Thyroid gland (tissue), 4 donors: ENCODE measurements at places on chromosomes 13 and 19. TPM values are rescaled to one million over a fixed set of nuclear protein-coding genes. Genes with fewer than 3 reads are reported as not detected.

The NBEA gene
- total RNA-seq, result 34.1 TPM

DNA sequence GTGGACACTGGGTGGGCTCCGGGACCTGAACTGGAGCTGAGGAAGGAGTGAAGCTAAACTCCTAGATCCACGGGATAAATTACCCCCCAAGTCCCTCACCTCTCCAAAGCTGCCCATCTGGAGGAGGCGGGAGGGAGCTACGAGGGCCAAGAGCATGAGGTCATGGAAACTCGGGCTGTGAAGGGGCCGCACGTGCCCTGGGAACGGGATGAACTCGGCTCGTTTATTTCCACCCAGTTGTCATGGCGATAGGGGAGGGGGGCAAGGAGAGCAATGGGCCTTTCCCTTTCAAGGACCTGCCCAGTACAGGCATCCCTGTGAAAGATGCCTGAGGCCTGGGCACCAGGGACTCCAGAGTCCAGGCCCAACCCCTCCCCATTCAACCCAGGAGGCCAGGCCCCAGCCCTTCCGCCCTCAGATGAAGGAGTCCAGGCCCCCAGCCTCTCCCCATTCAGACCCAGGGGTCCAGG is 3.8 kb downstream of the PPP1R12C start:
- peaks cover 9% of the 10 kb centered on the region for H3K36me3 ChIP-seq
- H3K27ac ChIP-seq, result peak overlapping the region; percentile 94
- no peak overlapping the region for H3K4me3 ChIP-seq
- H3K27me3 ChIP-seq, result no peaks in the 10 kb centered on the region
- peaks cover 36% of the 10 kb centered on the region for H3K4me1 ChIP-seq

The KLK2 gene
- total RNA-seq, result 2.8 TPM

DNA sequence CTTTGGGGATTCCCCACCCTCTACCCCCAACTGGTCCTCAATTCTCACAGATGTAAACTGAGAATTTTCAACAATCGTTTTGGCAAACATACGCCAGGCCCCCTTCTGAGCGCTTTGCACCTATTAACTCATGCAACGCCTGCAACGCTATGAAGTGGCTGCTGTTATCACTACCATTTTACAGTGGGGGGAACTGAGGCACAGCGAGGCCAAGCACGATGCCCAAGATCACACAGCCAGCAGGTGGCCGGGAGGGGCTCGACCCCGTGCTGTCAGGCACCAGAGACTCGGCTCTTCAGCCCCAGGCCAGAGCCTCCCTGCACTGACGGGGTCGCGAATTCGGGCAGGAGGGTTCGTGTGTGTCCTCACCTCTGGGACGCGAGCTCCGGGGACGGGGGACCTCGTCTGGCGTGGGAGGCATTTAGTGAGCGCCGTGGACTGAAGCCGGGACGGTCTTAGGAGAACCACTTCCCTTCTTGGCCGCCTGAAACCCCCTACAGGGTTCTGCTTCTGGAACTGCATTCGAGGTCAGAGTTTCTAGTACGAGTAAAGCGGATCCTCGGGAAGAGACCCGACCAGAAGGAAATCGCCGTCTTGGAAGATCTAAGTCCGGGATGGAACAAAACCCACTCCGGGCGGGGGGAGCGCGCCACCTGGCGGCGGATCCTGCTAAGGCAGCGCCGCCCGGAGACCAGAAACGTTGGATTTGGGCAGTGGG is 21.0 kb downstream of the ZNF114 start:
- no peak overlapping the region for H3K4me3 ChIP-seq
- H3K27me3 ChIP-seq, result no peaks in the 10 kb centered on the region
- peaks cover 8% of the 10 kb centered on the region for H3K36me3 ChIP-seq
- peak; percentile 90 for DNase-seq
- H3K27ac ChIP-seq, result peak overlapping the region; percentile 65

DNA sequence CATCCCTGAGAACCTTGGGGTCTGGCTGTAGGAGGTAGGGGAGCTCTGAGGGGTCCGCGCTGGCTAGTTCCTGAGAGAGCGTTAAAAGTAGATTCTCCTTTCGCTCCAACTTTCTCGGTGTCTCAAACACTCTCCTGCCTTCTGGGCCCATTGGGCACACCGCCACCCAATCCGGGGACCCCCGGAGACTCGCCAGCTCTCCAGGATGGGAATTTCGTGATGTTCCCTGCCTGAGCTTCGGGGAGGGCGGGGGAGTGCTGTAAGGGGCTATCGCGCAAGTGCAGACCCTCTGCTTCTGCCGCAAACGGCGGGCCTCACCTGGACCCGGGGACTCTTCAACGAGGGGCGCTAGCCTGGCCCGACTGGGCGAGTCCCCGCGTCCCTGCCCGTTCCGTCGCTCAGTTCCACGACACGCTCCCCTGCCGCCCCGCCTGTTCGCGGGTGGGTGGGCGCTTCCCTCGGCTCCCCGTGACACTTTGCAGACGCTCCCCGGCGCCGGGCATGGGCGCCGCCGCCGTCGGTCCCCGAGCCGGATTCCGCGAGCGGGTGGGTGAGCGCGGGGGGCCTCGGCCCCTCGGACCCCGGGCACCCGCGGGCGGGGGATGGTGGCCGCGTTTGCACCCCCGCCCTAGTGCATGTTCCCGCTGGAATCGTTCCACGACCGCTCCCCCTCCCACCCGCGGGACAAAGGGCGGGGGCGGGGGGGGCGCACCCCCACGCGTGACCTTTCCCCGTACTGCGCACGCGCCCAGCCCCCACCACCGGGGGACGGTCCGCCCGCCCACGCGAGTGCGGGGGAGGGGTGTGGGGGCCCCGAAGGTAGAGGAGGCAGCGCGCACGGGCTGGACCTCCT is at the start of gene CCDC106:
CCDC106 (plus strand) TSS at position 481 of the 853 bp plus-strand sequence. CDS start 835 bp downstream, outside the sequence.
- H3K27ac ChIP-seq, result peak within 1 kb of the TSS; percentile 83
- peaks cover 5% of the 10 kb centered on the region for H3K36me3 ChIP-seq
- DNase-seq, result peak; percentile 73
- H3K4me1 ChIP-seq, result peaks cover 25% of the 10 kb centered on the region
- peak within 1 kb of the TSS; percentile 93 for H3K4me3 ChIP-seq

DNA sequence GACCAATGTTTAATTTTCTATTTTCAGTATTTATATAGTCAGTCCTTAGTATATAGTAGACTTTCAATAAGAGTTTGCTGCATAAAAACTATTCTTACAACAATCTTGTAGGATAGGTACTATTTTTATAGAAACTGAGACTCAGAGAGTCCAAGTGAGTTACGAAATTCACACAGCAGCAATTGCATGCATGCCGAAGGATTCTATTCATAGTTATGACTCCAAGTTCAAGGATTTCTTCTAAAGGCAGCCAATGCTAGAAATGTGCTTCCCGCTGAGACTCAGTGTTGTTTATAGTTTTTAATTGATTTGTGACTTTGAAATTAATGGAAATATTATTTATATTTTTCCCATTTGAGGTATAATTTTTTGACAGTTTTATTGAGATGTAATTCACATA is 62.7 kb upstream of the CSNK1A1L start:
- H3K27me3 ChIP-seq, result no peaks in the 10 kb centered on the region
- H3K4me1 ChIP-seq, result no peaks in the 10 kb centered on the region
- H3K36me3 ChIP-seq, result no peaks in the 10 kb centered on the region
- H3K4me3 ChIP-seq, result no peak overlapping the region
- H3K27ac ChIP-seq, result no peak overlapping the region
- no peak for DNase-seq

The ZNF850 gene
- total RNA-seq, result 2.4 TPM

DNA sequence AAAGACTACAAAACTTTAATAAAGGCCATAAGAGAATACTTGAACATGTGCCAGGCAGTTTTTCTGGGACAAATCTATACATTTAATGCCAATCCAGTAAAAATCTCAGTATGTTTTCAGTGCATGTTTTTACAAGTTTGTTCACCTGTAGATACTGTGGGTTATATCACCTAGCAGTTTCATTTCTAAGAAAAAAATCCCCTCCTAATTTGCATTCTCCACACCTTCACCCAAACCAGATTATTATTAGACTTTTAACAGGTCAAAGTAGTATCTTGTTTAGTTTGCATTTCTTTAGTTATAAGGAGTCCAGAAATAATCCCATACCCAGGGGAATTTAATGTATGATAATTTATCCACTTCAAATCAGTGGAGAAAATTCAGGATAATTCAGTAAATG is 17.0 kb upstream of the LPAR6 start:
- H3K4me3 ChIP-seq, result no peak overlapping the region
- H3K36me3 ChIP-seq, result no peaks in the 10 kb centered on the region
- H3K27me3 ChIP-seq, result no peaks in the 10 kb centered on the region
- DNase-seq, result no peak
- peaks cover 22% of the 10 kb centered on the region for H3K4me1 ChIP-seq

- H3K27me3 ChIP-seq, result no peaks in the 10 kb centered on the region
- peaks cover 3% of the 10 kb centered on the region for H3K36me3 ChIP-seq
- H3K4me1 ChIP-seq, result no peaks in the 10 kb centered on the region
- H3K27ac ChIP-seq, result no peak overlapping the region
- H3K4me3 ChIP-seq, result no peak overlapping the region
These were observed 5.9 kb downstream of the KLC3 start for GRCh38 chr19:45346449-45346848.

DNA sequence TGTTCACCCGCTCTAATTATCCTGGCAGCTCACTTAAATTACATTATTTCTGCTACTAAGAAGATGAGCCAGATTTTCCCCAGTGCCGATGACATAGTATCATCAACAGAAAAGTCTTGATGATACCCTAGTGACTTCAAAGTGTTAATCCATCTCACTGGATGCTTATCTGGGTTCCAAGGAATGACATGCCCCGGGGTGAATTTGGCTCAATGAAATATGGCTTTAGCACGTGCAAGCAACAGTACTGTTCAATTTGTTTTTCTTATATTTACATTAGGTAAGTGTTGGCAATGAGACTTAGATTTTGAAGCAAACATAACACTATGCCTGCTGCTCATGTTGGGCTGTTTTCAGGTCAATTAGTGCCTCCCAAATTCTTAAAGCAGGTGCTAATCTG is 548.2 kb upstream of the SLITRK1 start:
- no peaks in the 10 kb centered on the region for H3K36me3 ChIP-seq
- no peak overlapping the region for H3K27ac ChIP-seq
- no peak overlapping the region for H3K4me3 ChIP-seq
- no peaks in the 10 kb centered on the region for H3K4me1 ChIP-seq
- no peaks in the 10 kb centered on the region for H3K27me3 ChIP-seq

The ZNF177 gene
- total RNA-seq, result 4.6 TPM

DNA sequence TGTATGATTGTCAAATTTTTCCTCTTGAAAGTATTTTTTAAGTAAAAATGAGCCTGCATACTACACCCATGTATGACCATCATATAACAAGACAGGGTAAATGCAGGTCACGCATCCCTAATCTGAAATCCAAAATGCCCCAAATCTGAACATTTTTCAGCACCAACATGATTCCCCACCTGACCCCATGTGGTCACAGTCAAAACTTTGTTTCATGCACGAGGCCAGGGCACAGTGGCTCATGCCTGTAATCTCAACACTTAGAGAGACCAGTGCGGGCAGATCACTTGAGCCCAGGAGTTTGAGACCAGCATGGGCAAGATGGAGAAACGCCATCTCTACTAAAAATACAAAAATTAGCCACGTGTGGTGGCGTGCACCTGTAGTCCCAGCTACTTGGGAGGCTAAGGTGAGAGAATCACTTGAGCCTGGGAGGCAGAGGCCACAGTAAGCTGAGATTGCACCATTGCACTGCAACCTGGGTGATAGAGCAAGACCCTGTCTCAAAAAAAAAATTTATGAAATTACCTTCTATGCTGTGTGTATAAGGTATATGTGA is 63.7 kb upstream of the NPAS1 start:
- H3K27ac ChIP-seq, result no peak overlapping the region
- H3K27me3 ChIP-seq, result no peaks in the 10 kb centered on the region
- no peaks in the 10 kb centered on the region for H3K36me3 ChIP-seq
- DNase-seq, result no peak

The MEX3D gene
- total RNA-seq, result 27.2 TPM

- H3K27ac ChIP-seq, result no peak overlapping the region
- no peaks in the 10 kb centered on the region for H3K4me1 ChIP-seq
- no peaks in the 10 kb centered on the region for H3K27me3 ChIP-seq
These were observed 793 bp upstream of the SBK2 start for GRCh38 chr19:55537741-55538111.
